ENCODE measurements at places on chromosomes 2 and 18. TPM values are rescaled to one million over a fixed set of nuclear protein-coding genes. Genes with fewer than 3 reads are reported as not detected.

GRCh38 chr2:234130777-234131181, 80.3 kb downstream of the SPP2 start:
- DNase-seq: no peak

GRCh38 chr2:185381631-185382030, 357.0 kb upstream of the FSIP2 start:
- DNase-seq: no peak

- DNase-seq: no peak
Observed at GRCh38 chr2:163086940-163087339, 248.4 kb upstream of the KCNH7 start.

GRCh38 chr2:65231892-65232477, 4.4 kb downstream of the ACTR2 start:
- no peak for DNase-seq

Gene DPP4
- total RNA-seq: 79.6 TPM

DNA sequence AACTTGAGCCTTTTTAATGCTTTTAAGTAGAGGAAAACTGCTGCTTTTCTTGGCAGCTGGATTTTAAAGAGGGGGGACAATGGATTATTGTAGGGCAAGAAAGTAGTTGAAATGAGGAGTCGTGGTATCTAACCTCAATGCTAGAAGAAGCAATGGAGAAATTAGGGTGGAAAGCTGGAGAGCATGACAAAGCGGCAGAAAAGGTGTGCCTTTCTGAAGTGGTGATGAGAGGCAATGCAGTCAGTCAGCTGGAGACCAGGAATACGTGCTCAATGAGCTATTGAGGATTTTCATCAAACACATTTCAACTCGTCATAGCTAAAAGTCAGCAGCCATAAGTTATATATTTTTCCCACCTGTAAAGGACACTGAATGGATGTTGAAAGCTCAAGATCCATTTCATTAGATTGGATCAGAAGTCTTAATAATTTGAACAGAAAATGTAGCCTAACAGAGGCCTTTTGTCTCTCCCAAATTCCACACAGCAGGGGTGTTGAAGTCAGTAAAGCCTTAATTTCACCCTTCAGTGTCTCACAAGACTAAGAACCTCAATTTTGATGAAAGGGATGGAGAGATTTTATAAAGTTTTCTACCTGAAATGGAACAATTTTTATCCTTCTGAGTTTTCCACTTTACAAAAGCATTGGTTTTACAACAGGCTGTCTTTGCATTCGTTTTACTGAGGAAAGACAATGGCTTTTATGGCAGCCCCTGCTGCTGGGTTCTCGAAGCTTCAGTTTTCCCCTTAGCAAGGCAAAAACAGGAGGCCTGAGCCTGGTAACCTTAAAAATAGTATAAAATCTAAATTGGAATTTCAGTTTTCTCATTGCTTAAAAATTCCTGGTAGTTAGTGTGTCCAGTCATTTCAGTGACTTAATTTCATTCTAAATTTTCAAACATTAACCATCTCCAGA, 131.1 kb downstream of the CCDC102B start:
- no peak for DNase-seq

Gene ACTR3
- total RNA-seq: 63.6 TPM

Gene GBX2
- 2.0 TPM for total RNA-seq

- no peak for DNase-seq
Observed at GRCh38 chr2:55452879-55453278, 33.2 kb upstream of the CCDC88A start.
